ENCODE measurements at places on chromosomes 1 and 21.

GRCh38 chr1:18926315-18927081, 24.1 kb upstream of the ALDH4A1 start:
- peak; percentile 75 for DNase-seq

DNA sequence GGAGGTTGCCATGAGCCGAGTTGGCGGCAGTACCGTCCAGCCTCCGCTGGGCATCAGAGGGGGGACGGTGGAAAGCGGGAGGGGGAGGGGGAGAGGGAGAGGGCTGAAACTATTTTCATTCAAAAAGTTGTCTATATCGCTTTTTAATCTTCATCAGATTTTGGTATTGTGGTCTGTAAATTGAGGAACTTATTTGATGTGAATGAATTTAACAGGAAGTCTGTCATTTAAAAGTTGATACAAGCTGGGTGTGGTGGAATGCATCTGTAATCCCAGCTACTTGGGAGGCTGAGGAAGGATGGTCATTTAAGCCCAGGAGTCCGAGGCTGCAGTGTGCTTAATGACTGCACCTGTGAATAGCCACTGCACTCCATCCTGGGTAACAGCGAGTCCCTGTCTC, 3.0 kb upstream of the EPHX4 start:
- DNase-seq: no peak

DNA sequence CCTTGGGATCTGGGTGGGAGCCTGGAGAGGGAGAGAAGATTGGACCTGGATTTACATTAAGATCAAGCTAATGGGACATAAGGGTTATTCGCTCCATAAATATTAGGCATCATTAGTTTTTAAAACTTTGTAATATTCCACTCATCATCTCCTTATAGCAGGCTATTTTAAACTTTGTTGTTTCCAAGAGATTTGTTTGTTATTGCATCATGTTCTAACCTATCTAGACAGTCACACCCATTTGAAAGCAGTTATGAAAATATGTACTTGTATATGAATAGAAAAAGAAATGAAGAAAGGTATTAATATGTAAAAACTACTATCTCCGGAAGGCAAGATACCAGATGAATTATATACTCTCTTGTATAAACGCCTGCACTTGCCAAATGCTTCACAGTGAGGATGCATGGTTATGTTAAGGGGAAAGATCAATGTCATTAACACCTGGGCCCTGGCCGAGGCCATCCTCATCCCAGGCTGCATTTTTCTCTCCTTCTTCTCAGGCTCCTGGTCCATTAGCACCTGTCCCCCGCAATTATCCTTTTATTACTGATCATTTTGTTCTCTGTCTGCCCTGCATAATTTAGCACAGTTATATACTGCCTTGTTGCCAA, 468.2 kb downstream of the MATN1 start:
- no peak for DNase-seq

GRCh38 chr1:100252901-100253300, 3.3 kb upstream of the DBT start:
- no peak for DNase-seq

DNA sequence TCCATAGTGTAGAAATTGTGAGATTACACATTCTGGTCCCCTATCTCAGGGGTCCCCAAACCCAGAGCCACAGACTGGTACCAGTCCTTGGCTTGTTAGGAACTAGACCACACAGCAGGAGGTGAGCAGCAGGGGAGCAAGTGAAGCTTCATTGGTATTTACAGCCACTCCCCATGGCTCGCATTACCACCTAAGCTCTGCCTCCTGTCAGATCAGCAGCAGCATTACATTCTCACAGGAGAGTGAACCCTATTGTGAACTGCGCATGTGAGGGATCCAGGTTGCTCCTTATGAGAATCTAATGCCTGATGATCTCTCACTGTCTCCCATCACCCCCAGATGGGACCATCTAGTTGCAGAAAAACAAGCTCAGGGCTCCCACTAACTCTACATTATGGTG, 229.7 kb upstream of the IRF2BP2 start:
- no peak for DNase-seq

DNA sequence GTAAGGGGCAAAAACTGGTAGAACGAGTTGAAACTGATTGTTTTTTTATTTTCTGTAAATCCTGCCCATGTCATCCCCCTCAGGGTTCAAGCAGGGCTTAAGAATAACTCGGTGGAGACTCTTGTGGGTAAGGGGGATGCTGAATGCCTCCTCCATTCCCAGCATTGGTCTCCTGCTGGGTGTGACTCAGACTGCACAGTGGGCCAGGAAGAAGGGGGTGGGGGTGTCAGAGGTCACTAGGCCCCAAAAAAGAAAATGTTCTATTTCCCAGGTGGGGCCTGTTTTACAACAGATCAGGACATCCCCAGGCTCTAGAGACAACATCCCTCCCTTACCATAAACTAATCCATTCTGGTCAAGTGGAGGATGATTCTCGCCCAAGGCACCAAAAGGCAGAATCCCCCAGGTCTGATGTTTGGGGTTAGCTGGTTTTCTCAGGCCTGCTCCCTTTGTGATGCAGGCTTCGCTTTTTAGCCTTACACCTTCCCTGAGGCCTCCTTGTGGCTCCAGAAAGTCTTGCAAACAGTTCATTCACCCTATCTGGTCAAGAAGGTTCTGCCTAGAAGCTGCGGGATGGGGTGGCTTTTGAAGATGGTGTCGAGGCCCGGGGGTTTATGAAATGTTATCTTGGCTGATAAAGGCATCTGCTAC, 10.7 kb upstream of the GRHL3 start:
- no peak for DNase-seq

- no peak for DNase-seq
These were observed 21.2 kb downstream of the ATF6 start for GRCh38 chr1:161787355-161787754.

- no peak for DNase-seq
These were observed 21.8 kb upstream of the DYNLT5 start for GRCh38 chr1:66730462-66730861.

DNA sequence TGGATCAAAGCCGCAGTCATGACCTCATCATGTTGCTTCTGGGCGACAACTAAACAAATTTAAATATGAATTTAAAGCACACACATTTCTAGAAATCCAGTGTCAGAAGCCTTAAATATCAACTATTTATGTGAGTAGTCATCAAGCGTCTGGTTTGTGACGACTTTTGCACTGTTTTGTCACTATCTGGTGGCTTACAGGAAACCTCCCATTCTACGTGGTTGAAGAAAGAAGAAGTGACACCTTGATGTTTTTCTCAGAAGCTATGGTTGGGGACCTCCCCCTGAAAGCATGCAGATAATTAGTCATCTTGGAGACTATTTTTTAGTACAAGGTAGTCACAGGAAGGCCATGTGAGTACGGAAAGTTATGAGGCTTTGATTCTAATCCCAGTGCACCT, 58.5 kb downstream of the TENT5C start:
- peak; percentile 8 for DNase-seq

DNA sequence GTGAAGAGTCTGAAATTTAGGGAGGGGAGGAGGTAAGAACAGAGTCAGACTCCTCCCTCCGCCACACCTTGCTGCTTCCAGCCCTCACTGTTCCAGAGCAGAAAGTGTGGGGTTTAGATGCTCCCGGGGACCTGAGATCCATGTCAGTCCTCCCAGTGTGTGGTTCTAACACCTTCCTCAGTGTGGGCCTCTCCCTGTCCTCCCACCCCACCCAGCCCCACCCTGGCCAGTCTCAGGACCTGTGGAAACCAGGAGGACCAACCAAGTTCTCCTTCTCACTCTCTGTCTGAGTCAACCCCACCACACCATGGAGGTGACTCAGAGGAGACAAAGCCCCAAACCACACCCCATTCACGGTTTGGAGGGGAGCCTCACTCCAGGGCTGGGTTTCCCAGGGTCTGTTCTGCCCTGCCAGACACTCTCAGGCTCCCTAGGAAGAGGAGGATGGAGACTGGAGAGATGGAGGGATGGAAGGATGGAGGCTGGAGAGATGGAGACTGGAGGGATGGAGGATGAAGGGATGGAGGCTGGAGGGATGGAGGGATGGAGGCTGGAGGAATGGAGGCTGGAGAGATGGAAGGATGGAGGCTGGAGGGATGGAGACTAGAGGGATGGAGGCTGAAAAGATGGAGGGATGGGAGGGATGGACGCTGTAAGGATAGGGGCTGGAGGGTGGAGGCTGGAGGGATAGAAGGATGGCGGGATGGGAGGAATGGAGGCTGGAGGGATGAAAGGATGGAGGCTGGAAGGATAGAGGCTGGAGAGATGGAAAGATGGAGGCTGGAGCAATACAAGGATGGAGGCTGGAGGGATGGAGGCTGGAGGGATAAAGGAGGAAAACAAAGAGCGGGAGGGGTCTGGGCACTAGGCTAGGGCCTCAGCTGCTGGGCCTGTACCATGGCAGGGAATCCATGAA, 100.9 kb upstream of the RUNX3 start:
- DNase-seq: peak; percentile 68

- DNase-seq: peak; percentile 68
These were observed 9.2 kb upstream of the TTC22 start for GRCh38 chr1:54810153-54810942.

DNA sequence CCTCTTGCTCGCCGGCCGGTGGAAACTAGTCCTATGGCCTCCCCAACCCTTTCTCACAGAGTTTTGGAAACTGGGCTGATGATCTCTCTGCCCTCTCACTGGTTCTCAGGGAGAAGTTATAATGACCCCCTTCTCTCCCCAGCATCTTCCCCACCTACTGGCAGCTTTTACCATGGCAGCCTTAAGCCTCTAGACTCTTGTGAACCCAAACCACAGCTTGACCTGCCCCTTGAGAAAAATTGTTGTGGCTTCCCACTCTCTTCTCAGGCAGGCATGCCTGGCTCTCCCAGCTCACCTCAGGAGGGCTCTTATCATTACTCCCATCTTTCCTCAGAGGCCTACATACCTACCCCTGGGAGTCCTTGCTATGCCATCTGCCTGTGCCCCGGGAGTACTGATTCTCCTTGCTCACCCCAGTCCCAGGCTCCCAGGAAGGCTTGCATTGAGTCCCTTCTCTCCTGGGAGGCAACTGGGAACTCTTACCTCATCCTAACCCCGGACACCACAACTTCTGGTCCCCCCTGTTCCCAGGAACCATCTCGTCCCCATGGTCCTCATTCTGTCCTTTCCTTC, 1.6 kb downstream of the NSUN4 start:
- no peak for DNase-seq

DNA sequence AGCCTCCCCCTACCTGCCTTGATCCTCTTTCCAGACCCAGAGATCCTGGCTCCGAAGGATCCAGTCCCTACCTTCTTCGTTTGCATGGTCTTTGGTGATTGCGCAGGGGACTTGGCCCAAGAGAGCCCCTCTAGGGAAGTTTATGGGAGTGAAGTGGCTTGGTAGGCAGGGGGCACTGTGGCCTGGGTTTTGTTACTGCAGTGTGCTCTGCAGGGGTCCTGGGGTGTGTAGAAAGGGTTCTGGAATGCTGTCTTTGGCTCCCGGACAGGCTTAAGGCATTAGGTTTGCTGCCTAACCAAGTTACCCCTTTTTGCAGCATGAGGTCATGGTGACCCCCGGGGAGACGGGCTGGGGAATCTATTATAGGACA, 3.8 kb downstream of the ATP8B2 start:
- no peak for DNase-seq

- DNase-seq: no peak
These were observed 16.4 kb upstream of the MAPKAPK2 start for GRCh38 chr1:206668351-206668750.
